Esophagus muscularis mucosa (tissue), 4 donors: ENCODE measurements at places on chromosomes 7 and 10. TPM values are rescaled to one million over a fixed set of nuclear protein-coding genes. Genes with fewer than 3 reads are reported as not detected.

Gene MCMBP
- 47.3 TPM for total RNA-seq

Gene TAS2R41
- not detected for total RNA-seq

GRCh38 chr10:3865565-3865964 is 80.6 kb upstream of the KLF6 start:
- H3K36me3 ChIP-seq: no peaks in the 10 kb centered on the region
- no peak overlapping the region for H3K4me3 ChIP-seq
- H3K4me1 ChIP-seq: peaks cover 8% of the 10 kb centered on the region
- no peaks in the 10 kb centered on the region for H3K27me3 ChIP-seq

DNA sequence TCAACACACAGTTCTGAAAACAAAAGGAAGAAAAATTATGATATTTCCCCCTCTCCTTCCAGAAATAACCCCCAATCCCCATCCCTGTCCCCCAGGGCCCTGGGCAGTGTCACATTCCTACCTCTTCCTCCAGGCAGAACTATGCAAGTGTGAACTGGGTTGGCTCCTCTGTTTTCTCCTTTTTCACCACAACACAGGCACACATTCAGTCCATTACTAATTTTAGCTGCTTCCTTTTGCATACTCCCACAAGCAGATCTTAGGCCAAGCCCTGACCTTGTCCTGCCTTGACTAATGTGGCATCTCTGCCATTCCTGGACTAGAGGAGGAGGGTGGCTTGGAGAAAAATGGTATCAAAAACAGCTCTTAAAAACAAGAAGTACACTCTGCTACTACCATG is 208.1 kb downstream of the HDAC9 start:
- H3K27ac ChIP-seq: no peak overlapping the region
- no peaks in the 10 kb centered on the region for H3K36me3 ChIP-seq
- H3K4me3 ChIP-seq: no peak overlapping the region
- no peaks in the 10 kb centered on the region for H3K4me1 ChIP-seq

- H3K4me1 ChIP-seq: no peaks in the 10 kb centered on the region
- DNase-seq: no peak
These were observed 63.7 kb upstream of the ANTXRL start for GRCh38 chr10:46223064-46223480.

Gene GRID2IP
- not detected for total RNA-seq

DNA sequence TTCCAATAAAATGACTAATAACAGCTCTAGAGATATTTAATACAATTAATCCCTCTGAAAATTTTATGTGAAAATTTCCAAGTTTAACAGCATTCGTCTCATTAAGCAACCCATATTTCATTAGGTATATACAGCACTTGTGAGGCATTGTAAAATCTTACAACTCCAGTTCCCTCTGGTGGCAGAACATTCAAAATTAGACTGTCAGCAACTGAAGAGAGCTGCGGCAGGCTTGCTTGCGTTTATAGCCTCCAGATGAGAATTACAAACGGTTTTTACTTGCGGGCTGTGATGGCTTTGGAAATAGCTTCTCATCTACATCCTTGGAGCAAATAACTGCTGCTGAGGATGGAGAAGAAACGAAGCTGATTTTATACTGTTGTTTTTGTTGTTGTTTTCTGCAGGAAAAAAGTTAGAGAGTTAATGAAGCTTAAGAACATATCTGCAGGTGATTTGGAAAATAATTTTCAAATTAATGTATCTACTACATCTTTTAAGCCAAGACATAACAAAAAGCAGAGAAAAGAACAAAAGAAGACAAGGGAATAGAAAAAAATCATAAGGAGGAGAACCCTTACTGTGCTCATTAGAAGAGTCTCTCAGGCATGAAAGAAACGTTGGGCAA is 171.3 kb downstream of the MAGI2 start:
- no peaks in the 10 kb centered on the region for H3K36me3 ChIP-seq
- H3K4me3 ChIP-seq: no peak overlapping the region
- no peaks in the 10 kb centered on the region for H3K27me3 ChIP-seq
- H3K27ac ChIP-seq: no peak overlapping the region
- DNase-seq: no peak

GRCh38 chr7:140342727-140343514 is 55.4 kb downstream of the SLC37A3 start:
- H3K4me1 ChIP-seq: no peaks in the 10 kb centered on the region
- no peak overlapping the region for H3K4me3 ChIP-seq
- H3K36me3 ChIP-seq: peaks cover 55% of the 10 kb centered on the region
- H3K27me3 ChIP-seq: no peaks in the 10 kb centered on the region
- no peak for DNase-seq
- H3K27ac ChIP-seq: no peak overlapping the region

DNA sequence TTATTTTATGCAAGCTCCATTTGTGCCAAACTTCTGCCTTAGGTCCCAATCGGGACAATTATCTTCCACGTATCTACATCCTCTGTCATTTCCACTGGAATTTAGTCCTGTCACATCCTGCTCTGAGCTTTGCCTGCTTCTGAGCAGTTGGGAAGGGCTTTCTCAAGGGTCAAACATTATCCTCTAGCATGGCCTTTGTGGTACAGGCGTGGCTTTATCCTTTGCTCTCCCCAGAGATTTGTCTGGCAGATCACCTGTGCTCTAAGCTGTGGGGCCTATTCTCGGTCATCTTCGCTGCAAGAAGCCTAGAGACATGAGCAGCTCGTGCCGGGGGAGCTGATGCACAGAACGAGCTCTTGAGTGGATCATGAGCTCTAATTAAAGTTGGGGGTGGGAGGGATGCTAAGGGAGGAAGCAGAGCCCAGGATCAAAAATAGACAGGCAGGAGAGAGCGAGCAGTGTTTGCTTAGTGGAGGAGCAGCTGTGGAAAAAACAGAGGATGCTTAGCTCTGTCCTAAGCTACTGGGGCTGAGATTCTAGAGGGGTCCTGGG is 19.8 kb upstream of the TMEM273 start:
- H3K27me3 ChIP-seq: no peaks in the 10 kb centered on the region
- DNase-seq: no peak
- H3K36me3 ChIP-seq: no peaks in the 10 kb centered on the region
- no peak overlapping the region for H3K27ac ChIP-seq
- no peaks in the 10 kb centered on the region for H3K4me1 ChIP-seq

Gene GPR15LG
- not detected for total RNA-seq

Gene OPN1SW
- total RNA-seq: not detected

GRCh38 chr7:112271162-112271561 is 64.7 kb downstream of the ZNF277 start:
- no peaks in the 10 kb centered on the region for H3K4me1 ChIP-seq
- DNase-seq: no peak
- no peaks in the 10 kb centered on the region for H3K27me3 ChIP-seq
- H3K4me3 ChIP-seq: no peak overlapping the region

Gene CLDN3
- total RNA-seq: 0.80 TPM

GRCh38 chr10:78545756-78546155 is 512.1 kb downstream of the RPS24 start:
- H3K4me1 ChIP-seq: peaks cover 58% of the 10 kb centered on the region
- no peaks in the 10 kb centered on the region for H3K27me3 ChIP-seq
- H3K4me3 ChIP-seq: no peak overlapping the region

- no peak overlapping the region for H3K27ac ChIP-seq
- H3K36me3 ChIP-seq: no peaks in the 10 kb centered on the region
- DNase-seq: no peak
These were observed 1090.1 kb downstream of the KCNMA1 start for GRCh38 chr10:76547352-76547972.

DNA sequence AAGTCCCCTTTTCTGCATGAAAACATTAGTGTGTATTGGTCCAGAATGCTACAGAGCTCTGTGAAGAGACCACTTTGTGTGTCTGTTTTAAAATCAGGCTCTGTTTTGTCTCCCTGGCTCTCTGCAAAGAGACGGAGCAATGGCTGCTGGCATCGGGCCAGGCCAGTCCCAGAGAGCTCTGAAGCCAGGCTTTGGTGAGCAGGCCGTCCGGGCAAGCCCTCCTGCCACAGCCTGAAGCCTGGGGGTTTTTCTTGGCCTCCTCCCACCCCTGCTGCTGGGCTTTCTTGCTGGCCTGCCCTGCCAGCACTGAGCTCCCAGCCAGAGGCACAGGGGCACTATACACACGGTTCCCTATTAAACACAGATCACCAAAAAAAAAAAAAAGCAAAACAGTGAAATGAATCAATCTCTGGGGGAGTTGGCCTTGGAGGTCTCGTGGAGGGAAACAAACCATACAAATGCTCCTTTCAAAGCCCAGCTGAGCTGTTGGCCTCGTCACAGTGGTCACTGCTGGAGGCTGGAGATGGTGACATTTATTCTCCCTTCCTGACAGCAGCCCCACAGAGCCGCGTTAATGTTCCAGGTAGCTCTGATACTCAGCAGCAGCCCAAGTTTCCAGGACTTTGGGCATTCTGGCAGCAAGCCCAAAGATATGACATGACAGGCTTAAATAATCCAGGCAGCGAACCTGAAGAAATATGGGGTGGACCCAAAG is 237.2 kb downstream of the TCF7L2 start:
- no peaks in the 10 kb centered on the region for H3K27me3 ChIP-seq
- H3K27ac ChIP-seq: no peak overlapping the region
- H3K36me3 ChIP-seq: no peaks in the 10 kb centered on the region
- H3K4me1 ChIP-seq: no peaks in the 10 kb centered on the region
